ENCODE measurements at places on chromosomes 13 and 19. TPM values are rescaled to one million over a fixed set of nuclear protein-coding genes. Genes with fewer than 3 reads are reported as not detected.

Gene LPAR2
- total RNA-seq, result 4.7 TPM

Gene SIGLEC12
- not detected for total RNA-seq

Gene STOML3
- not detected for total RNA-seq

Gene ZNF790
- total RNA-seq, result 0.18 TPM

Gene PTGIR
- not detected for total RNA-seq

Gene ADGRE1
- 4.7 TPM for total RNA-seq

Gene BEST2
- total RNA-seq, result 3.5 TPM

Gene TSSK6
- total RNA-seq, result 1.5 TPM

Gene ZNF44
- 0.82 TPM for total RNA-seq

Gene ZBTB32
- total RNA-seq, result not detected

Gene NTF4
- total RNA-seq, result 0.72 TPM

Gene B3GNT8
- total RNA-seq, result 0.13 TPM

Gene MBD3L4
- total RNA-seq, result not detected

Gene OLFM2
- total RNA-seq, result 11.8 TPM

Gene MAMSTR
- total RNA-seq, result 0.50 TPM

Gene LSM14A
- 235 TPM for total RNA-seq

Gene PGLYRP2
- not detected for total RNA-seq

Gene ZNF417
- 5.4 TPM for total RNA-seq

Gene SLITRK5
- 0.57 TPM for total RNA-seq

Gene ZNF440
- total RNA-seq, result 0.09 TPM

Gene FUT3
- 0.08 TPM for total RNA-seq

Gene SLC17A7
- 0.61 TPM for total RNA-seq

Gene CCDC8
- not detected for total RNA-seq

Gene ATP4B
- total RNA-seq, result not detected

Gene MYPOP
- 10.3 TPM for total RNA-seq

Gene CYP4F2
- total RNA-seq, result 0.07 TPM

Gene OR4F17
- total RNA-seq, result not detected

Gene RFPL4A
- total RNA-seq, result 0.48 TPM

Gene CRX
- not detected for total RNA-seq

Gene ZNF763
- total RNA-seq, result not detected

Gene FFAR2
- 0.02 TPM for total RNA-seq

Gene DEDD2
- 69.6 TPM for total RNA-seq

Gene ANKRD24
- total RNA-seq, result 0.18 TPM

Gene GPR12
- total RNA-seq, result not detected

Gene ACP5
- total RNA-seq, result 0.14 TPM

Gene CEACAM19
- 7.7 TPM for total RNA-seq

Gene ERICH4
- not detected for total RNA-seq
